Naive thymus-derived CD4-positive, alpha-beta T cell (primary cell): ENCODE measurements at places on chromosomes 3 and 15. TPM values are rescaled to one million over a fixed set of nuclear protein-coding genes. Genes with fewer than 3 reads are reported as not detected.

MGLL gene
- 1.0 TPM for total RNA-seq

MESP1 gene
- 0.50 TPM for total RNA-seq

SYNPR gene
- not detected for total RNA-seq

IMPG2 gene
- total RNA-seq = 0.41 and 0.51 TPM in 2 replicates

RAD51 gene
- 1.7 TPM for total RNA-seq

DPPA2 gene
- total RNA-seq = not detected

ERC2 gene
- total RNA-seq = not detected

NEDD4 gene
- 5.4 TPM for total RNA-seq

IGSF10 gene
- total RNA-seq = 2.8 TPM

HPS3 gene
- total RNA-seq = 13.6 TPM

GABRB3 gene
- not detected for total RNA-seq

CMTM8 gene
- total RNA-seq = 7.9 TPM

OR5H2 gene
- not detected for total RNA-seq

XCR1 gene
- 0.05 TPM for total RNA-seq

ADAMTS9 gene
- total RNA-seq = not detected

TERC gene
- total RNA-seq = 19.4 TPM

C2CD4A gene
- not detected for total RNA-seq
